ENCODE measurements at places on chromosomes 2 and 18.

- DNase-seq = no peak
These were observed 3.3 kb upstream of the POU3F3 start for GRCh38 chr2:104850361-104851290.

GRCh38 chr2:44526352-44526751 is 164.6 kb downstream of the CAMKMT start:
- DNase-seq = no peak

DNA sequence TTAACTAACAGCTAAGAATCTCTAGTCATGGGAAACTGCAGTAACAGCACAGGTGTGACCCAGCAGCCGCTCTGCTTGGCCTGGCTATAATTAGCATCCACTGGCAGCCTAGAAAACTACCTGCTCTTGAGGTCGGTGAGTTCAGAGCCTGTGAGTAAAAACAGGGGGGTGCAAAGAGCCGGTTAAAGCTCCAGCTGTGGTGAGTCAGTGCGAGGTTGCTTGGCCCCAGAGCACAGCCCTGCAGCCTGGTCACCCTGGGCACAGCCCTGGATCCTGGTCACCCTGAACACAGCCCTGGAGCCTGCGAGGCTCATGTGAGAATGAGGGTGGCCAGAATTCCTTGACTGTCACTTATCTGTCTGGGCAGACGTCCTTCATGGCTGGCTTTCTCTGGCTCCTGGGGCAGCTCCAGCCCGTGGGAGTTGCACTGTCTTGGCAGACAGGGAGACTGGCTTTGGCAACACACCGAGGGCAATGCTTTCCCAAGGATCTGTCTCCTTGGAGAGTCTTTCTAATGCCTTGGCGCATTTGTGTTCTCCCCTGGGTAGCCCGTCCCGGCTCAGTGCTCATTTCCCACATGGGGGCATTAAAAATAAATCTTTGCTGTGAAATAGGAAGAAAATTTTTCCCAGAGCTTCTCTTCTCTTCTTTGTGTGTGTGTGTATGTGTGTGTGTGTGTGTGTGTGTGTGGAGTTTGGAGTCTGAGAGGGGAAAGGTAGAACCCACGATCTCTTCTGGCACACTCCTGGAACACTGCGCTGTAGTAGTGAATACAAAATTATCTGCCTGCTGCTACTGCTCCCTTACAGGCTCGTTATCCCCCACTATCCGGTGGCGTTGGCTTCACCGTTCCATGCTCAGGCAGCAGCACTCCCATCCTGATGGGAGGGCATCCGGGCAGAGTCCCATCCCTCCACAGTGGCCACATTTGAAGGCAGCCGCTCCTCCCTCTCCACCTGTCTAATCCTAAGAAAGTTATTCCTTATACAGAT is 250.2 kb upstream of the MEX3C start:
- no peak for DNase-seq

DNA sequence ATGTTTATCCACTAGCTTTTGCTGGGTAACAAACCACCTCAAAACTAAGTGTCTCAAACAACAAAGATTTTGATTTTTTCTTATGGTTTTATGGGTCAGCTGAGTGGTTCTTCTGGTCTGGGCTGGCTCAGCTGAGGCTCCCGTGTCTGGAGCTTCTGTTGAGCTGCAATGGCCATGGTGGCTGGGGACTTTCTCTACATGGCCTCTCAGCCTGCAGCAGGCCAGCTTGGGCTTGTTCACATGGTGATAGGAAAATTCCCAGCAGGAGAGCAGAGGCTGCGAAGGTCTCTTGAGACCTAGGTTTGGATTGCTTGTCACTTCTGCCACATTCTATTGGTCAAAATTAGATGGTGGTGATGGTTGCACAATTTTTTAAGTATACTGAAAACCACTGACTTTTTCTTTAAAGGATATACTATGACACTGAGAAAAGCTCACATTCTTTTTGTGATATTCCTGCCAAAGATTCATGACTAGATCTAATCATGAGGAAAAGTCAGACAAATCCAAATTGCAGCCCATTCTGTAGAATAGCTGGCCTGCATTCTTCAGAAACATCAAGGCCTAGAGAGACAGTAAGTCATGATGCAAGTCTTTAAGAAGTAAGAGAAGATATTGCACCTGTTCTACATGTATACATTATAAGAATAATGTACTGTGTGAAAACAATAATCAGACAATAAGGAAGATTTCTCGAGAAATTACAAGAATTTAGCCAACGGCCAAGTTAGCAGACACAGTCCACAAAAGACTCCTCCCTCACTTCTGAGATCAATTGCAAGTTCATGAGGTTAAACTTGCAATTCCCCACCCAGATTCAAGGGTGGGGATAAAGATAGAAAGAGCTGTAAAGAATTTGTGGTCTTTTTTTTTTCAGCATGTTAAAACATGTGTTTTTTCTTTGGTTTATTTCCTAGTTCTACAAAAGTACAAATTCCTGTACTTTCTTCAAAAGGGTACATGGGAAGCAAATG is 35.0 kb upstream of the IL1R2 start:
- no peak for DNase-seq

GRCh38 chr2:72952110-72952823 is 34.9 kb downstream of the EMX1 start:
- no peak for DNase-seq
